HEK293T (cell line): ENCODE measurements at places on chromosomes 12 and 14.

GRCh38 chr14:90451443-90451842 is 54.6 kb downstream of the CALM1 start:
- DNase-seq, result no peak

DNA sequence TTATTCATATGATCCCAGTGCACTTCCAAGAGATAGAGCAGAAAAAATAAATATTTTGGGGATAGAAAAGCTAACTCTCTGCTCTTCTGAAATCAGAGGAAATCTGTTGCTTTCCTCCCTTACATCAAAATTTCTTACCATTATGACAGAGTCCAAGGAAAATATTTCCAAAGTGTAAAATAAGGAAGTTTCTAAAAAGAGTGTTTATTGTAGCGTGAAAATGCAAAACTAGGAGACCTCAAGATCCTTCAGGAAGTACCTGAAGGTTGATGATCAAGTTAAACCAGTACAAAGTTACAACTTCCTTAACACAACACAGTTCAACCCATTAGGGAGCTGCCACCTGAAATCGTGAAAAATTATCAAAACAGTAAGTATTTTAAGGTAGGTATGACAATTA is at the start of gene OR6C2:
Gene OR6C2, plus strand, starts transcription at position 301 of the 400 bp plus-strand sequence. CDS start 8,138 bp downstream, outside the sequence.
- DNase-seq, result no peak

DNA sequence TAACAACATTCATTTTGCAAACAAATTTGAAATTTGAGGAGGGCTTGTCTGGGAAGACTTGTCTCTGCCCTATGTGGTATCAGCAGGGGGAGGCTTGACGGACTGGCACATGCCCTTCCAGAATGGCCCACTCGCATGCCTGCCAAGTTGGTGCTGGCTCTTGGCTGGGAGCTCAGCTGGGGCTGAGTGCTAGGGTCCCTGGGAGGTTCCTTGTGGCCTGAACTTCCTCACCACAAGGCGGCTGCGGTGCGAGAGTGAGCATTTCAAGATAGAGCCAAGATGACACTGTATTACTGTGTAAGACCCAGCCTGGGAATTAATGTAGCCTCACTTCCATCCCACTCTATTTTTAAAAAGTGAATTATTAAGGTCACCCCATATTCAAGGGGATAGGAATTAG is 271.6 kb upstream of the PLEKHG7 start:
- no peak for DNase-seq

- DNase-seq, result no peak
These were observed 209.3 kb upstream of the RGS6 start for GRCh38 chr14:71722885-71723284.

GRCh38 chr14:80956922-80957321 is 1.5 kb downstream of the TSHR start:
- DNase-seq, result no peak

GRCh38 chr14:54653712-54654469 is 87.0 kb downstream of the SAMD4A start:
- no peak for DNase-seq

DNA sequence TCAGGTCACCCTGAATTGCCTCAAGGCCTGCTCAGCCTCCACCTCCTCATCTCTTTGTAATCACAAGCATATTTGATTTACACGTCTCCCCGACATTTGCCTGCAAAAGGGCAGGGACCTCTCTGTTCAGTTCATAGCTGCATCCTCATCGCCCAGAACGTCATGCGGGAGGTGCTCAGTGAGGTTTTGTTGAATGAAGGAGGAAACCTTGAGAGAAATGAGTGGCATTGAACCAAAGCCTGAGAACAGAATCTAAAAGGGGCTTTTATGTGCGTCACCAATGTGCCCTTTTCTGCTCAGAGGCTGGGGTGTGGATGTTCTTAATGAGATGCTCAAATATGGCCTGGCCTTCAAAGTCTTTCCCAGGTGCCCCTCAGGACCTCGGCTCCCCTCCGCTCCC is 50.0 kb upstream of the LHX5 start:
- no peak for DNase-seq

DNA sequence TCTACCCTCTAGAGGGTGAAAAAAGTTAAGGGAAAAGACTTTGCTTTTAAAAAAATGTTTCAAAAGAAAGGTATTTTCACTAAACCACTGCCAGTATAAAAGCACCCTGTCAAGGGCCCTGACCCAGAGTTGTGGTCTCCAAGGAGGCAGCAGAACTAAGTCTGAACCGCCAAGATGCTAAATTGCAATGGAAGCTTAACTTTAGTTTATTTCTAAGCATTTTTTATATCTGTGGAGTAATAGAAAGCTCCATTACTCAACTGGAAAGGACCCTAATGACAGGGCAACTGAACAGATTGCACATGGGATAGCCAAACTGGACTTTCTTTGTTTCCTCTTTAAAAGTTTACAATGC is 379.8 kb downstream of the NAV3 start:
- DNase-seq, result no peak

- no peak for DNase-seq
These were observed 68.9 kb downstream of the ESR2 start for GRCh38 chr14:64225151-64225757.

DNA sequence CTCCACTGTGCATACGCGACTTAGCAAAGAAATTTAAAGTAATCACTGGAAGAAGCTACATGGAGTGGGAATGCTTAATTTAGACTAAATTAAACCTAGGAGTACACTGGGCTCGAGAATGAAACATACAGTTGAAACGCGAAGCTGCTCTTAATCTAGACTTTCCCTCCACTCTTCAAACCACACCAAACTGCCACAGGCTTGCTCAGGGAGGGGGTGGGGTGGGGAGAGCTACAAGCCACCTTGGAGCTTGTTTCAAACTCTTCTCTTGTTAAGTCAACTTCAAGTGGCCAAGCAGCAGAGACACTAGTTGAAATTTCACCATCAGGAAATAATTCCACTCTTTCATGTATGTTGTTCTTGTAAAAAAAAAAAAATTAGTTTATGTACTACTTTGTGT is 69.9 kb downstream of the SLC38A1 start:
- DNase-seq, result no peak

DNA sequence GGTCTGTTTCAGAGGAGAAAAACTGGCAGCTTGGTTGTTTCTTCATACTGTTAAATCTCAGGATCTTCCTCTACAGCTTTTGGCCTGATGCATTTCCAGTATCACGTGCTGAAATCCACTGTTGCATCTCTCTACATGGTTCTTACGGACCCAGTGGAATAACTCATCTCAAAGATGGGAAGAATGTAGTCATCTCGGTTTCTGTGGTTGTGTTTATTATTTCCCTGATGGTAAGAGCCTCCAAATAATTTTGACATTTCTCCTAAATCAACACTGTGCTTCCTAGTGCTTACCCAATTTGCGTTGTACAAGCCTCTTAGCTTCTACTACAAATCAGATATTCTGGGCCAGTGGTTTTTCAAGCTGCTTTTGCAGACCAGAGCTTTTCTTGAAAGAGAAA is 812.8 kb downstream of the C12orf50 start:
- no peak for DNase-seq

GRCh38 chr12:114293571-114294302 is 112.2 kb downstream of the TBX5 start:
- no peak for DNase-seq
